IPS DF 19.7 (cell line): ENCODE measurements at places on chromosomes 3 and 15.

GRCh38 chr3:105611304-105612192, 244.8 kb downstream of the ALCAM start:
- DNase-seq: no peak

- no peak for DNase-seq
Measured at GRCh38 chr3:171490901-171491300, 30.7 kb upstream of the TNIK start.

DNA sequence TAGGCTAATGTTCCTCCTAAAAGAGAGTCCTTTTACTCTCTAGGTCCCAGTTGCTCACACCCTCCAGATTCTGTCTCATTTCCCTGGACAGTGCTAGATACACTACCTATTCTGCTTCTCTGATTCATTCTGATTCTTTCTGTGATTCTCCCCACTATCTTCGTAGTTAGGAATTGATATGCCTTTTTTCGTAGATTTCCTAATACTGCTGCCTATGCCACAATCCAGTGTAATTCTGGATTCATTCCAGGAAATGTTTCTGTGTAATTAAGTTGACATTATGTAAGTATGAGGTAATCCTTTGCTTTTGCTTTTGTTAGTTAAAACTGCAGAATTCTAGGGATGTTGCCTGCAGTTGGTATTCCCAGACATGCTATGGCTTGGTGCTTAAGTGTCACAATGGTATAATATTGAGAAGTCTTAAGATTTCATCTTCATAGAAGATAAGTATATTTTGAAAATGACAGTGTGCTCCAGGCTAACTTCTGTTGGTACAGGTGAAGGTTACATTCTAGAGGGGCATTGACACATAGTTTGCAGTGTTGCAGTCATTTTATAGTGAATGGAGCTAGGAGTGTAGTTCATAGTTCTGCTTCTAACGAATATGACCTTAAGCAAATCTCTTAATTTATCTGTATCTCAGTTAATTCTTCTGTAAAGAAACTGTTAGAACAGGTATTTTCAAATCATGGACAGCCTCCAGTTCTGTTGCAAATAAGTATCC, 54.3 kb downstream of the RIOX2 start:
- no peak for DNase-seq

GRCh38 chr3:150114873-150115540, 144.3 kb upstream of the PFN2 start:
- DNase-seq: no peak

- DNase-seq: peak; percentile 12
Measured at GRCh38 chr15:72117486-72118016, 399 bp downstream of the MYO9A start.

- no peak for DNase-seq
Measured at GRCh38 chr15:22866079-22866478, 27.6 kb downstream of the NIPA2 start.

GRCh38 chr15:89023311-89023961, 64.8 kb upstream of the ABHD2 start:
- DNase-seq: no peak

- no peak for DNase-seq
Measured at GRCh38 chr15:66957431-66957720, 108.0 kb upstream of the SMAD3 start.

DNA sequence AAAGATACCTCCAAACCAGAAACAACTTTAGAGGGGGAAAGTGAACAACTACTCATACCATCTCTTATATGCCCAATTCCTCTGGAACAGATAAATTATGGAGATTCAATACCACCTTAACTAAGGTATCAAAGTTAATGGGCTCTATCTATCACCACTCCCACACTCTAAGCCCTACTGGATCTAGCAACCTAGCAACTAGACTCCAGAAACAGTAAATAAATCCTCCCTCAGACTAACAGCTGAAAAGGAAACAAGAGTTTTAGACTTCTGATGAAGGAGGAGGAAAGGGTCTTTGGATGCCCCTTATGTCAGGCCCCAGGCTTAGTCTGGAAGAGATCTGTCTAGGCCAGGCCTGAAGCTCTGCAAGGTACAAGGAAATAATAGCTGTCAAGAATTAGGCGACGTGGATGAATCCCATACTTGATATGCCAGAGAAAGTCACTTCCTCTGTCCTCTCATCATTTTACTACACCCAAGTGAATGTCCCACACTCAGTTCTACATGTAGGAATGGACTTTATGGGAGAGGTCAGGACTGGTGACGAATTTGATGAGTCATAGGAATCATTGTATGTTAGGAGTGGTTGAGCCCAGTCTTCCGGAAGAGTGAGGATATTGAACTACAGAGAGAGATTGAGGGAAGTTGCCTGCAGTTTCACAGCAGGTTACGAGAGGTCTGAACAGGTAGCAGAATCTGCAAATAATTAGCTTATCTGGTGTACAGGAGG, 113.8 kb downstream of the AKAP13 start:
- no peak for DNase-seq

- DNase-seq: no peak
Measured at GRCh38 chr15:54197995-54198394, 219.8 kb downstream of the UNC13C start.

- no peak for DNase-seq
Measured at GRCh38 chr3:159499031-159499793, 489.4 kb upstream of the IL12A start.

DNA sequence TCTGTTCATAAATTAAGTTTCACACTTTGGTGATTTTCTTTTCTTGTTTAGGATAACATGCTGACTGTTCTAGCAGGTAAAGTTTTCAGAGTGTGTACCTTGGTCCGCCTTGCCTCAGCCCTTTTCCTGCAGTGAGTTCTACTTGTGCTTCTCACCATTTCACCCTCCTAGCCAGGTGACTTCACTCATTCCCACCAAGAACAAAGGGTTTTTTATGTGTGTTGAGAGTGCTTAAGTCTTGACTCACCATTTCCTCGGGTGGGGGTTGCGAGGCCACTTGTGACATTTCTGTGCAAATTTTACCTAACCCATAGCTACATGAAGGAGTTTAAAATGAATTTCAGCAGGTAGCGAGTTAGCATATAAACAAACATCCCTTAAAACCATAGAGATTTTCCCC, 81.4 kb downstream of the C3orf38 start:
- peak; percentile 9 for DNase-seq

- DNase-seq: no peak
Measured at GRCh38 chr15:29670266-29670665, 152.0 kb downstream of the TJP1 start.
